ENCODE measurements at places on chromosomes 2 and 18.

DNA sequence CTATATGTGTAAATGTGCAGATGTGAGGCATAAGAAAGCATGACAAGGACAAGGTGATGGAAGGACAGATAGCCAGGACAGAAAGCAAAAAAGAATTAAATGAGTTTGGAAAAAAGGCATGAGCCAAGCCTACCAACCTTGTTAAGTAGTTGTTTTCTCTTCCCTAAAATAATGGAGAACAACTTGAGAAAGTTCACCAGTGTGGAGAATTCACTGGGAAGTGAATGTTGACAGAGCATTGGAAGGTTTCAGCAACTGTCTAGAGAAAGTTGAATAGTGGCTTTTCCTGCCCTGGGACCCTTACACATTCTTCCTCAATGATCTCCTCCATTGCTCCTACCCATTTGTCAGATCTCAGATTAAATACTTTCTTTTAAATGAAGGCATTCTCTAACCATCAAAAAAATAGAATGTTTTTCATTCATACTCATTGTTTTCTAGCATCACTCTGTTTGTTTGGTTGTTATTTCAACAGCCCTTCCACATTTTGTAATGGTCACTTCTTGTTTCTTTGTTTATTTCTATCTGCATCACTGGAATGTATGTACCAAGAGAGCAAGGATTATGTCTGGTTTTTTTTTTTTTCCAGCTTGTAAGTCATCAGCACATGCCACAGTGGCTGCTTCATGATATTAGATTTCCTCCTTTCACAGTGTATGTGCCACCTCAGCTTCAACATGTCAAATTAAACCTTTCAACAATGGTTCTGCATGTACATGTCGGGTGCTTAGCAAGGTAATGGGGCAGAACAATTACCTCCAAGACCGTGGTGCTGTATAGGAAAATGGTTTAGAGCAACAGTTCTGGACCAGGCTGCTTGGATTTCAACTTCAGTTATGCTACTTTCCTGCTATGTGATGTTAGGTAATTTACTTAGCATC is 586.0 kb upstream of the VRK2 start:
- DNase-seq: no peak

DNA sequence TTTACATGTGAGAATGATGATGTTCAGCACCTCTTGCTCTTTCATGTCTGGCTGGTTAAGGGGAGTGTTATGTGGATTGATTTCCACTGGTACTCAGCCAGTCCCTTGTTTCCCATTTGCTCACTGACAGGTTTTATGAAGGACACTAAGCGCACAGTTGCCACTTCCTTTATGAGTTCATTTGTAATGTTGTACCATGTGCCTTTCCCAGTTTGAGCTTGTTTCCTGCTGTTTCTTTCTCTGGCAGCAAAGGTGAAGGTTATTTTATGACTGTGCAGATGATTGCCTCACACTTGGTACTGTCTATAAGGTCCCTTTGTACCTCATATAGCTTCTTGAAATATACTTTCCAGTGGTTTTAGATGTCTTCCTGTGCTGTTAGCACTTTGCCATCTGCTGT is 1700.5 kb upstream of the TMEFF2 start:
- no peak for DNase-seq

DNA sequence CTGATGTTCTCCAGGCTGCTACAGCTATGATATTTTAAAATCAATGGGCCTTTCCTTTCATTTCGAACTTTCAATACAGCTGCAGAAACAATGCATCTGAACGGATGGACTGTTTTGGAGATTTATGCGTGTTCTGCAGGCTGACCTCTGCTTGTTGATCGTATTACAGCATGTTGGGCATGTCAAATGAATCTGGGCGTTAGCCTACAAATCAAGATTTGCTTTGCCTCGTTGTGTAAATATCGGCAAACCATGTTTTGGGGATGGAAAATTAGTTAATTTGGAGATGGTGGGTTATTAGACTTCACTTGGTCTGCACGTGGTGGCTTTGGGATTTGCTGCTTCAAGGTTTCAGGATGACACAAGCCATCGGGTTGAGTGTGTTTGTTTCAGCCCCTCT is 129.3 kb downstream of the AGAP1 start:
- DNase-seq: no peak

GRCh38 chr2:61485281-61485680 is 14.4 kb upstream of the USP34 start:
- DNase-seq: no peak

DNA sequence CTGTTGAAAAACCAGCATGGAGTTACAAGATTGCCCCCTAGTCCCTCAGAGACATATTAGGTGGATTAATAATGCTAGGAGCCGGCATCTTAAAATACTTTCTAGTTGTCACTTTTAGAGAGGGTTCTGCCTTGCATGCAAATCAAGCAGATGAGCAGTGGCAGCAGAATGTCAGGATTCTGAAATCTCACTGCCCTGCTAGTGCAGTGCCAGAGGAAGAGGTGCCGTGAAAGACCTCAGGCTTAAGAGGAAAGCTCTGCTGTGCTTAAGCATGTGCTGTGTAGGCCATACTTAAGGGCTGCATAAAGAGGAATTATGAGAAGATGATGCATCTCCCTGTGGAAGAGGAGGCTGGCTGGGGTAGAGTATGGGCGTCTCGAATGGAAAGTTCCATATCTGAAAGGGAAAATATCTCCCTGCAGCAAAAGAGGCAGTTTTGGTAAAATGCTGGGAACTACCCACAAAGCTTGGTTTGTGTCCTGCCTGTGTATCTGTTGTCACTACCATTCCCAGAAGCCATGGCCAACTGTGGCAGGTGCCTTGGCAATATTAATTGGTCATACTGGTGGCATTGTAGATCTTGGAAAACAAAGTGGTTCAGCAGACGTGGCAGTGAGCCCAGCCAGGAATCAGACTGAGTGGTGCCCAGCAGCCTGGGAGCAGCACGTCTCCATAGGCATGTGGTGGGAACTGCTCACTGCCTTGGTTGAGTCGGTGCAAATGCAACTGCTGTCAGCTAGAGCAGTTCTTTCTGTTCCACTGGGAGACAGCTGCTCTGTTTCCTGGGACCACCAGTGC is 131.9 kb downstream of the EVA1A start:
- DNase-seq: no peak

- no peak for DNase-seq
Measured at GRCh38 chr18:3852321-3852720, 402.3 kb downstream of the TGIF1 start.

- DNase-seq: no peak
Measured at GRCh38 chr2:129734343-129735034, 245.0 kb upstream of the RAB6C start.

DNA sequence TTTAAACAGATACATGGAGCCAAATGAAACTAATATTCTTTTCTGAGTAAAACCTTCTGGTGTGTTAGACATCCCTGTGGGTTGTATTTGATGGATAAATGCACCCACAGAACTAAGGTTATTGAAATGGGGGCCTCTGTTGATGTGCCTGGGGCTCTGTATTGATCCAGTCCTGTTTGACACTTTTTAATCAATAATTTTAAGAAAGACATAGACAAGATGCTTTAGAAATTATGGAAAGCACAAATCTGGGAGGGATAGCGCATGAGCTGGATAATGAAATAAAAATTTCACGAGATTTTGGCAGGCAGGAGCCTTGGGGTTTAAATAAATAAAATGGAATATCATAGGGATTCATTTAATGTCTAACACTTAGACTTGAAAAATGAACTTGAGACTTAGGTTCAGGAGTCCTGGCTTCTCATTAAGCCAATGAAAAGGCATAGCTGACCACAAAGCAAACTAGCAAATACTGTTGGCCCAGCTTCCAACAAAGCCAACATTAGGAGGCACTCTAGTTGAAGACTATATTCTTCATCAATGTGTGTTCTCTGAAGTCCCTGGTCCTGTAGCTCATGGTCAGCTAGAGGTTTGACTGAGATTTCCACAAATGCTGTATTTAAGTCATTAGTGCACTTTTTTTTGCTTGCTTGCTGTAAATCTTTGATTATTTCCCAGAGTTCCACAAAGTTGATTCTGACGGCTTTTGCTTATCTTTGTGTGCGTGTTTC is 64.2 kb upstream of the SH3RF3 start:
- DNase-seq: no peak

DNA sequence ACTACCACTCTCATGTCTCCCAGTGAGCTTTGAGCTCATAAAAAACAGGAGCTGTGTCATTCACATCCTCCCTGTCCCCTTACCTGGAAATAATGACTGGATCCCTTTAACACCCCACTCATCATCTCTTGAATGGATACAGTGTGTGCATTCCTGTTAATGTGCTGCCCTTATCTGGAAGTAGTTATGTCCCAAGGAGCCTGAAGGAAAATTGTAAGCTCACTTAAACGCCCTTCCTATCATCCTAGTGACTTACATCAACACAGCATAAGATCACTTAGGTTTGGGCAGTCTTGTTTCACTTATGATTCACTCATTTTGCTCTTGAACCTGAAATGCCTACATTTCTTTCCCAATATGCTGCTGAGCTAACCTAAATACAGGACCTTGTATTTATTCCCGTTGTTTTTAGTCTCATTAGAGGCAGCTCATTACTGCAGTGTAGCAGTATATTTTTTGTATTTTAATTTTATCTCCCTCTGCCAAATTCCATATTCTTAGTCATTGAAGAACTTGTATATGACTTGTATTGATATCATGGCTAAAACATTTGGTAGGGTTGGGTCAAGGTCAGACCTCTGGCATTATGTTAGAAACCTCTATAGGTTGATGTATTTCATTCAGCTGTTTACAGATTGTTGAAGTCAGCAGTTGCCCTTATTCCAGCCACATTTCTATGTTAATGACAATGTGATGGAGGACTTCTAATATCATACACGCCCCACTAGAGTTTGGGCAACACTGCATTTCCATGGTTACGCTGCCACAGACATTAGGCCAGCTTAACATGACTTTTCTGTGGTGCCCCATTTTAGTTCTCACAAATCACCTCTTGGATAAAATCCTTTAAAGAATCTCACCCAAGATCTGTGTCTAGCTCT is 72.9 kb downstream of the PKP4 start:
- DNase-seq: no peak

DNA sequence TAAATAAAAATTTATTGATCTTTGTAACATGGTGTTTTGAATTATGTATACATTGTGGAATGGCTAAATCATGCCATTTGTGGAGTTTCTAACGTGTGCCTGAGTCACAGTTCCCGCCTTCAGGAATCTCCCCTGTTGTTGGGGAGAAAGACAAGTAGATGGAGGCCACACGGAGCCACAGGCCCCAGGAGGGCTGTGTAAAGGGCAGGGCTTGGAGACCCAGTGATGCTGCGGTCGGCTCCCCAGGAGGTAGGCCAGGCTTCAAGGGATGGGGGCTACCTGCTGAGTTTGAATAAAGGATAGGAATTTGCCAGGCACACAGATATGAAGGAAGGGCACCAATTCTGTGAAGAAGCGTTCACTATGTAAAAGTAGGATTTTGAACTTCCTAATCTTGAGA is 257.1 kb downstream of the GBX2 start:
- no peak for DNase-seq

DNA sequence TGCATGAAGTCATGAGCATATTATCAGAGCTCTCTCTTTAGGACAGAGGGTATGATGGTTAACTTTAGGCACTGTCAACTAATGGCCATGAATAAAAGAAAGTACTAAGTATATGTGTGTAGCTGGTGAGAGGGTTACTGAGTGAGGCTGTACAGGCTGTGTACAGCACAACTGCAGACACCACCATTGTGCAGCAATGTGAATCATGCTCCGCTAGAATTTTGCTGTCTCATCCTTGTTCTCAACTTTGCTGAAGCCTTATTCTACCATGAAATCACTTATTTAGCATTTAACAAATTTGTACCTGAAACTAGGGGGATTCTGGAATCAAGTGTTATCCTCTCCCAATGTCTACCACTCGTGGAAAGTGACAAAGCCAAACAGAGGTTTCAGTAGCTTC is 414.9 kb downstream of the PLCL1 start:
- no peak for DNase-seq

DNA sequence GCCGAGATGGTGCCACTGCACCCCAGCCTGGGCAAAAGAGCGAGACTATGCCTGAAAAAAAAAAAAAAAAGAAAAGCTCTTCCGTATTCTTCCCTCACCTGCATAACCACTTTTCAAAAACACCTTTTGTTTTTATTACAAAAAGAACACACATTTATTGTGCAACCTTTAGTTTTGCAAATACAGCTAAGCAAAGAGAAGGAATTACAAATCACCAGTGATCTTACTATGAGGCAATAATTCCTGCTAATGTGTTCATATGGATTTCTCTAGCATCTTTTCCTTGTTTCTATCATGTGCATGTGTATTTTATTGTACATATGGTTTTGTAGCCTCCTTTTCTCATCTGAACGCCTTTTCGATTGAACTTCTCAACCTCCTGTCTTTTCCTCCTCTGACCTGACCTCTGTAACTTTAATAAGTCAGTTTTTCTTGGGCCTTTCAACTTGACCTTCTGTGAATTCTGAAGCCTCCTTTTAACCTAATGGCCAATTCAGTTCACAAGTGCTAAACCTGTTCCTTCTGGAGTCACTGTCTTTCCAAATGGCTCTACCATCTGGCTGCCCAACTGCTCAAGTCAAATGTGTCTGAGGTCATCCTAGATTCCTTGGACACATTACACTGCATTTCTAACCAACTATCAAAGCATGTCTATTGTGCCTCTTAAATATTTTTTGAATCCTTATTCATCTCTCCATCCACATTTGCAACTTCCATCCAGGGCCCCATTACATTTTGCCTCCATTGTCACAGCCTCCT is 59.1 kb upstream of the DAPL1 start:
- DNase-seq: no peak

DNA sequence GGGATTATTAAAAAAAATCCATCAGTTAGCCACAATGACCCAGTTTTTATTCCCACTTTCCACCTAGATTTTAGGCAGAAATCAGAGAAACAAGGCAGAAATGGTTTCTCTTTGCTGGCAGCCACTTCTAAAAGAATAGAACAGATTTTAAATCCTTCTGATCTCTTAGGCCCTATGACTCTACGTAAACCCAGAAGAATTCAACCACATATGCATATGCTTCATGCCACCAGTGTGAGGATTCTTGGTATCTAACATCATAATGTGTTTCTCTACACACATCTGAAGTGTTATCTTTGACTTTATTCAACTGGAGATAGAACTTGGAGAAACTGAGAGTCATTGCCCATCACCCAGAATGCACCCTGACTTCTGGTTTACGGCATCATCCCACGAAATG is 128.7 kb upstream of the TANK start:
- DNase-seq: no peak

DNA sequence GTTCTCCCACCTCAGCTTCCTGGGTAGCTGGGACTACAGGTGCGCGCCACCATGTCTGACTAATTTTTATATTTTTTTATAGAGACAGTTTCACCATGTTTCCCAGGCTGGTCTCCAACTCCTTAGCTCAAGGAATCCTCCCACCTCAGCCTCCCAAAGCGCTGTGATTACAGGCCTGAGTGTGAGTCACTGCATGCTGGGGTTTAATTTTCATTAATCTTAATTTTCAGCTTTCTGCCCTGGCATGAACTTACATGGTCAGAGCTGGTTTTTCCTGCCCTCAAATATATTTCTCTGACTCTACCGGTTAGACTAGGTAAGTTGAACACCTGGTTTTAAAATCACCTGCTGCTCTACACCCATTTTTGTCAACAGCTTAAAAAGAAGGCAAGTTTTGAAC is 3.1 kb downstream of the MARCHF7 start:
- no peak for DNase-seq

DNA sequence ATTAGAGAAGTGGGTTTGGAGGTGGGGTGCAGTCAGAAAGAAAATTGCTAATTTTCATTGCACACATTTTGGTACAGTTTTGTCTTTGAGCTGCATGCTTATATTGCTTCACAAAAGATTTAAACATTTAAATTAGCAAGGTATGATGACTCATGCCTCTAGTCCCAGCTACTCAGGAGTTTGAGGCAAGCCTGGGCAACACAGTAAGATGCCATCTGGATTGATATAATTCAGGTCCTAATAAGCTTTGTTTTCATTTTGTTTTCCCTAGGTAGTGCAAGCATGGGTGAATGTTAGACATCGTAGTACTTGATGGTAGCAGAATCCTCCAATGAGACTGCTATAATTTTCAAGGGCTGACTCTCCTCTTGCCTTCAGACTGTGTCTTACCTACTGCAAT is 396.7 kb upstream of the RGPD4 start:
- no peak for DNase-seq
